CD8-positive, alpha-beta memory T cell (primary cell): ENCODE measurements at places on chromosomes 5 and 9. TPM values are rescaled to one million over a fixed set of nuclear protein-coding genes. Genes with fewer than 3 reads are reported as not detected.

DNA sequence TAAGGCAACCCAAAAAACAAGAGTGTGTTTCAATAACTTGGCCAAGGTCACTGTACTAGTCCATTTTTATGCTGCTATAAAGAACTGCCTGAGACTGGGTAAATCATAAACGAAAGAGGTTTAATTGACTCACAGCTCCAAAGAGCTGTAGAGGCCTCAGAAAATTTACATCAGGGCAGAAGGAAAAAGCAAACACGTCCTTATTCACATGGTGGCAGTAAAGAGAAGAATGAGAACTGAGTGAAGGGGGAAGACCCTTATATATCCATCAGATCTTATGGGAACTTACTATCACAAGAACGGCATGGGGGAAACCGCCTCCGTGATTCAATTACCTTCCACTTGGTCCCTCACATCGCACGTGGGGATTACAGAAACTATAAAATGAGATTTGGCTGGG is 64.3 kb upstream of the CAMK4 start:
- DNase-seq = no peak
- no peaks in the 10 kb centered on the region for H3K36me3 ChIP-seq
- no peak overlapping the region for H3K27ac ChIP-seq
- H3K4me3 ChIP-seq = no peak overlapping the region

GRCh38 chr5:178377583-178378270 is 145.1 kb upstream of the PHYKPL start:
- H3K4me3 ChIP-seq = no peak overlapping the region
- H3K27me3 ChIP-seq = no peaks in the 10 kb centered on the region
- H3K27ac ChIP-seq = no peak overlapping the region
- no peaks in the 10 kb centered on the region for H3K36me3 ChIP-seq
- no peak for DNase-seq
- H3K4me1 ChIP-seq = no peaks in the 10 kb centered on the region

CEL gene
- polyA plus RNA-seq = not detected

SAXO1 gene
- polyA plus RNA-seq = not detected

LRRC70 gene
- 1.1 TPM for polyA plus RNA-seq

DNA sequence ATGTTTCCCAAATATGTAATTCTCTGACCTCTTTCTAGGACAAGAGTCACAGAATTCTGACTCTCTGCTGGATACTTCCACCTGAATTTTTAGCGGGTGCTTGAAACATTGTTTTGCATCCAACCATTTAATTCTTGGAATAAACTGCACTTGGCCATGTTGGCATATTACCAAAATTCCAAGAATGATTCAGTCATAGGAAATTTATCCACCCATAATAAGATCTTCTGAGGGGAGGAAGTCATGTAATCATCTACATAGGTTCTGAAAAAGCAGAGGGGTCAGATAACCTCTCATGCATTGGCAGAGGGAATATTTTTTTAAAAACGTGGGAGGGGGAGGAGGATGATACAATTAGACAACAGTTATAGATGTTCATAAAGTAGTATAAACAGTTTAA is 156.9 kb downstream of the PAM start:
- no peak overlapping the region for H3K27ac ChIP-seq
- no peaks in the 10 kb centered on the region for H3K27me3 ChIP-seq
- no peaks in the 10 kb centered on the region for H3K4me1 ChIP-seq
- H3K36me3 ChIP-seq = no peaks in the 10 kb centered on the region
- no peak overlapping the region for H3K4me3 ChIP-seq

GRCh38 chr9:124218987-124219461 is 38.7 kb upstream of the NEK6 start:
- H3K27me3 ChIP-seq = no peaks in the 10 kb centered on the region
- H3K4me3 ChIP-seq = no peak overlapping the region

GRCh38 chr9:98644011-98644410 is 64.7 kb downstream of the GABBR2 start:
- no peak overlapping the region for H3K27ac ChIP-seq
- no peaks in the 10 kb centered on the region for H3K4me1 ChIP-seq
- DNase-seq = no peak

SSBP2 gene
- polyA plus RNA-seq = 21.8 TPM
